GM19239 (cell line): ENCODE measurements at places on chromosomes 12 and 14.

- DNase-seq = no peak
These were observed 138.7 kb downstream of the RIMBP2 start for GRCh38 chr12:130577351-130577750.

GRCh38 chr14:83850092-83850491 lies 1679.9 kb upstream of the FLRT2 start:
- no peak for DNase-seq

- no peak for DNase-seq
These were observed 31.3 kb downstream of the A2M start for GRCh38 chr12:9084417-9084816.

GRCh38 chr14:71752111-71752738 lies 180.0 kb upstream of the RGS6 start:
- no peak for DNase-seq

DNA sequence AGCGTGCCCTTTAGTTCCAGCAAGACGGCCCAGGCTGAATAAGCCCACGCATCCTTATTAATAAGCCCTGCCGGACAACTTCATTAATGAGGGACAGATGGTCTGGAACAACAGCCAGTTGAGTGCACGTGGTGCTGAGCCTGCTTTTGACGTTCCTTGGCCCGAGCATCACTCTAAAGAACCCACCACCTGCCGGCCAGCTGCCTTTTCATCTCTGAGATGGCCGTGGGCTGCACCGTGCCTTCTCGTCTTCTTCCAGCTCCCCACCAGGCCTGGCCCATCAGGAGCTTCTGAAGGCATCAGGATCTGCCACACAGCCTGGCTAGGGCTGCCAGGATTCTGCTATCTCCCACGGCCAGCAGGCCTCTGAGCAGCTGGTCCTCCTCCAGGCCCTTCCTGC lies 80.0 kb downstream of the AACS start:
- DNase-seq = no peak

GRCh38 chr14:31441273-31442111 lies 15.8 kb downstream of the DTD2 start:
- no peak for DNase-seq
